ENCODE measurements at places on chromosomes 7 and 10.

GRCh38 chr7:18450019-18450418 is 45.5 kb upstream of the HDAC9 start:
- no peak for DNase-seq

DNA sequence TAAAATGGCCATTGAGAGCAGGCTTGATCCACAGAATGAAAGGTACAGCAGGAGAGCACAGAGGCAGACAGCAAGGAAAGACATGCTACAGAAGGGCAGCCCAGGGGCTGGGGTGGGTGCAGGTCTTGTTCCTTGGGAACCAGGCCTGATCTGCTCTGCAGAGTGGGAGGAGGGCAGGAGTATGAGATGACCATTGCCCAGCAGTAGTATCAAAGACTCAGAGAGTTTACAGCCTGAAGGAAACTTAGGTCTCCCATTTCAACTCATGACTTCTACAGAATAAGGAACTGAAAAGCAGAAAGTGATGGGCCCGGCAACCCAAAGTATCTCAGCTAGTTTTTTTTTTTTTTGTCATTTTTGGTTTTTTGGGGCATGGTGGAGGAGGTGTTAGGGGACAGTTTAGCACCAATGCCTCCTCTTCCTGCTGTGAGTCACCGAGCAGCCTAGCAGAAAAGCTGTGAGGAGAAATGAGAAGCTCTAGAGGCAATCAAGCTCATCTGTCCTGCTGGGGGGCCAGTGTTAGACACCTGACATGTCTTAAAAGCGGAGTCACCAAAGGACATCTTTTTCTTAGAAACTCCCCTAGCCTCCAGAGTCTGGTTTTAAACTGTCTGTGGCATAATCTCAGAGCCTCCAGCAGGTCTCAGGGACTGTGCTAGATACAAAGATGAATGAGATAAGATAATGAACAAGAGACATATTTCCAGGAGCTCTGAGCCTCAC is 34.3 kb upstream of the HERPUD2 start:
- DNase-seq = no peak

GRCh38 chr10:34028936-34029335 is 694.5 kb upstream of the NRP1 start:
- no peak for DNase-seq

DNA sequence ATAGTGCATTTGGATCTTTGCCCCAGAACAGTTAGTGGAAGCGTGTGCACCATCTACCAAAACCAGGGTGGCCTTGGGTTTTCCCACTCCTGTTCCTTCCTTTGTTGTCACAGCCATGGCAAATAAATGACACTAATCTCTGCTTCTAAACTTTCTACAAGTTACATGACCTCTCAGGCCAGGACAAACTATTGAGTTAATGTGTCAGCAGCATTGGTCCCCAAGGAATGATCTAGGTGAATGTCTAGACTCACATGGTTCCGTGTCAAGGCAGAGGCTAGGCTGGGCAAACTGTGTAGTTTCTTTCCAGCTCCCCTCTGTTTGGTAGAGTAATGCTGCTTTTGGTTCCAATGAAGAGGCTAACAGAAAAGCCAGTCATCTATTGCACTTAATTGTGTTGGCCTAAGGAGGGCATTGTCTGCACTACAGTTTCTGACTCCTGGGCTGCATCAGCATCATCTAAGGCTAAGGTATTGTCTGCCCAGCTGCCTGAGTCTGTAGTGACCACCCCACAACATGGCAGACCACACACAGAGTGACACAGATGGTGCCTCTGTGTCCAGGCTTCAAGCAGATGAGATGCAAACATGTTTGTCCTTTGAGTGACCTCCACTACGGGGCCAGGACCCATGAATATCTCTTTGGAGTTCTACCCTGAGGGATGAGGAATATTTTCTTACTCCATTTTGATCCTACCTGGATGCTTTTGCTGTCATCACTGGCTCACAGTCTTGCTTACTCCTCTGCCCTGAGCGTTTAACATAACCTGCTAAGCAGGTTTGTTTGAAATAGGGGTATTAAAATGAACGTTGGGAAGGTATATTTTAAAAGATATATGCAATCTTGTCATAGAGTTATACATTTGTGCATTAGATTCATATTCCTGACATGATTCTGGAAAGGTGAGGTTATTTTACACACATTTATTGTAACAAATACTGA is 1.7 kb downstream of the CYP3A4 start:
- no peak for DNase-seq

GRCh38 chr10:32937911-32938424 is 20.1 kb downstream of the ITGB1 start:
- DNase-seq = no peak

GRCh38 chr7:49397750-49398149 is 375.7 kb upstream of the VWC2 start:
- DNase-seq = no peak

DNA sequence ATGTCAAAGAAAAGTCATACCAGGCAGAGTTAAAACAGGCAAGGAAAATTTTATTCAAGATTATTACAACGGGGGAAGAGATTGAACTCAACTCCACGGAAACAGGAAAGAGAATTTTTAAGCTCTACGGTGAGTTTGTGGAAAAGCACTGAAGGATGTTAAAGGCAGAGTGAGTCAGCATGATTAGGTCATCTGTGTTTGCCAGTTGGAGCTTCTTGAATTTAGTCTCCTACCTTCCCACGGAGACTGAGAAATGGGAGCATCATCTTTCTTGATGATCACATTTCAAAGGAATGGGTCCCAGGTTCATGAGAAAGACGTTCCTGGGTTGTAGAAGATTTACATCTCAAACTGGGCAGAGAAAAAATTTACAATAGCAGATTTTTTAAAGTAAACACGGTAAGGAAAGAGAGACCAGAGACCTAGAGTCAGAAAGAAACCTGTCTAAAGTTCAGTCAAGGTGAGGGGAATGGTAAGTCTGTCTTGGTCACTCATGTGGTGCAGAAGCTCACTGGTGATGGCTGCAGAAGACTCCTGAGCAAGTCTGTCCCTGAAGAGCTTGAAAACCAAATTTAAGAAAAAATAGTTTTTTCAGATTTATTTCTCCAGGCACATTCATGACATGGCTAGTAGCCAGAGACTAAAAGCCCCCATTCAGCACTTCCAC is 516.9 kb upstream of the LRRN3 start:
- no peak for DNase-seq
